ENCODE measurements at places on chromosomes 6 and 20.

DNA sequence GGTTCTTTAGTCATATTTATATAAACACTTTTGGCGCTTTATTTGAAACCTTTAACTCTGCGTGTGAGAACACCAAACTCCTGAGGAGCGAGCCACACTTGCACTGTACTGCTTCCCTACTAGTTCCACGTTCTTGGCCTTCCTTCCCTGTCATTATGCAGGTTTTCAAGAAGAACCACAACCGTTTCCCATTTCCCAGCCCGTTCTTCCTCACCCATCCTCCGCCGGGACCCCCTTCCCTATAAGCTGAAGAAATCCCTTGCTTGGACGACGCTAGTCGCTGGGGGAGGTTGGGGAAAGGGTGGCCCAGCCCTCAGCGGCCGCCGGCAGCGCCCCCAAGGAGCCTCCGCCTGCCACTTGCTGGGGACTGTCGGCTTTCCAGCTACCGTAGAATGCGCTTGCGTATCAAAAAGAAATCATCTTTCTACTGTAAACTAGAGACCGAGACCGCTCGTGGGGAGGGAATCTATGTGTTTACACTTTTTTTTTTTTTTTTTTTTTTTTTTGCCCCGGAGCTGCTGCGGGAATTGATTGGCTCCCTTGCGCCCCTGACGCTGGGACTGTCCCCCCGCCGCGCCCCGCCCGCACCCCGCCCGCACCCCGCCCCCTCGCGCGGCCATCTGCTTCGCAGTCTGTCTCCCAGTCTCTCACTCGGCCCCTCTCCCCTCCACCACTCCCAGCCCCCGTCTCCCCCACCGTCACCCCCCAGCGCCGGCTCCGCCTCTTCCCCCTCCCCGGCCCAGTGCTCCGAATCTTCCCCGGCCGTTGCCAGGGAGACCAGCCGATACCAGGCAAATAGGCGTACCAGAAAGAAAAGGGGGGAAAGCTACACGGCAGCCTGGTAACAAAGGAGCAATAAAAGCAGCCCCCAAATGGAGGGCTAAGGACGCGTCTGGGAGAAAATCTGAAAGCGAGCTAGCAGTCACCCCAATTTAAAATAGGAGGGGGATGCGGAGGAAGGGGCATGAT is 2.3 kb upstream of the MARCKS start:
- peak; percentile 88 for DNase-seq

GRCh38 chr6:79135973-79136470 is 58.0 kb upstream of the PHIP start:
- no peak for DNase-seq

DNA sequence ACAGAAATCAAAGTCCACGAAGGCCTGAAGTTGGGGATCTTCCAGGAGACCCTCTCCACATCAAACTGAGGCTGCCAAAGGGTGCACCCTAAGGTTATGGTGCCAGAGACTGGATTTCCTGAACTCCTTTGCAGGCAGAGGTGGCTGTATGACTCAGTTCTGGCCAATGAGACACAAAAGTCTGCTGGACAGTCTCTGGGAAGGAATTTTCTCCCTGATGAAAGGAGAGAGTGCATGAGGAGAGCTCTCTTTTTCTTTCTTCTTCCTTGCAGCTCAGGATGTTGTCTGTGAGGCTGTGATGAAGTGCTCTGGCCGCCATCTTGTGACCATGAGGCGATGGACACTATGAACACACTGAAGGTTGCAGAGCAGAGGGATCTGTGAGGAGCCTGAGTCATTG is 85.2 kb downstream of the MDGA1 start:
- DNase-seq: peak; percentile 16

DNA sequence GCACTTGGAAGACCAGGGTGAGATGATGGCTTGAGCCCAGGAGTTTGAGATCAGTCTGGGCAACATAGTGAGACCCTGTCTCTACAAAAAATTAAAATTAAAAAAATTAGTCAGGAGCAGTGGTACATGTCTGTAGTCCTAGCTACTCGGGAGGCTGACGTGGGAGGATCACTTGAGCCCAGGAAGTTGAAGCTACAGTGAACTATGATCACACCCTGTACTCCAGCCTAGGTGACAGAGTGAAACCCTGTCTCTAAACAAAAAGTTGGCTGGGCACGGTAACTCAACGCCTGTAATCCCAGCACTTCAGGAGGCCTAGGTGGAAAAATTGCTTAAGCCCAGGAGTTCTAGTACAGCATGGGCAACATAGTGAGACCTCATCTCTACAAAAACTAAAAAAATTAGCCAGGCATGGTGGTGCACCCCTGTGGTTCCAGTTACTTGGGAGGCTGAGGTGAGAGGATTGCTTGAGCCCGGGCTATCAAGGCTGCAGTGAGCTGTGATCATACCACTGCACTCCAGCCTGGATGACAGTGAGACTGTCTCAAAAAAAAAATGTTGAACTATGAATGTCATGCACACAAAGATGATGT is 60.8 kb upstream of the MYL9 start:
- DNase-seq: no peak

- DNase-seq: peak; percentile 99
Measured at GRCh38 chr20:17849901-17850683, 118.5 kb downstream of the SNX5 start.

- no peak for DNase-seq
Measured at GRCh38 chr6:15358579-15359327, 112.9 kb downstream of the JARID2 start.

All from foreskin fibroblast (primary cell).